Mucosa of gallbladder (tissue), 1 donor: ENCODE measurements at places on chromosomes 6 and 20. TPM values are rescaled to one million over a fixed set of nuclear protein-coding genes. Genes with fewer than 3 reads are reported as not detected.

DNA sequence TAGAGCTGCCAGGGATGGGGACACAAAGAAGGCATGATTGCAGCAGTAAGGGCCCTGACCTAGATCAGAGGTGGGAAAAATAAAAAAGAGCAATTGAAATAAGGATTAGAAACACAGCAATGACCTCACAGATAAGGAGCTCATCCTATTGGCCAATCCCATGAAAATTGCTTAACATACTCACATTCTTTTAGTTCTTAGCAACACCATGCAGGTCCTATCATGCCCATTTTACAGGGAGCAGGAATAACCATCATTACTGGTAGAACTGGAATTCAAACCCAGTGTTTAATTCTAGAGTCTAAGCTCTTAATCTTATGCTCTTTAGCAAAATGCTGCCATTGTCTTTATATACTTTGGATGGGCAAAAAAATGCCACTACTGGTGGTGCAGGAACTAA lies 267.7 kb downstream of the RNF144B start:
- DNase-seq, result no peak

- DNase-seq, result no peak
Measured at GRCh38 chr6:145561095-145562072, 173.9 kb downstream of the EPM2A start.

DNA sequence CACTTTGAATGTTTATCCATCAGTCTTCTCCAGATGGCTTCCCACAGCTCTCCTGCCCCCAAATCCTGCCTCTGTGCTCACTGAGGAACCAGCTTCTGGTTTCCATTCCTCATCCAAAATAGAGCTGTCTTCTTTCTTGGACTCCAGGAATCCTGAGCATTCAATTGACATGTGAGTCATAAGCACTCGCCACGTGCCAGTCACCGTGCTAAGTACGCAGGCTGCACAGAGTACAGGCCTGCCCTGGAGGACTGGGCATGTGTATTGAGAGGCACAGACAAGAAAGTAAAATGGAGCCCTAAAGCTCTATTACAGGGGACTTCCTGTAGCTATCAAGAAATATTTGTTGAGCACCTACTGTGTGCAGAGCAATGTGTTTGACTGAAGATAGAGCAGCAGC lies 39.7 kb upstream of the LRFN2 start:
- DNase-seq, result no peak

GRCh38 chr6:31794866-31795615 lies 511 bp downstream of the VARS1 start:
- no peak for DNase-seq

DNA sequence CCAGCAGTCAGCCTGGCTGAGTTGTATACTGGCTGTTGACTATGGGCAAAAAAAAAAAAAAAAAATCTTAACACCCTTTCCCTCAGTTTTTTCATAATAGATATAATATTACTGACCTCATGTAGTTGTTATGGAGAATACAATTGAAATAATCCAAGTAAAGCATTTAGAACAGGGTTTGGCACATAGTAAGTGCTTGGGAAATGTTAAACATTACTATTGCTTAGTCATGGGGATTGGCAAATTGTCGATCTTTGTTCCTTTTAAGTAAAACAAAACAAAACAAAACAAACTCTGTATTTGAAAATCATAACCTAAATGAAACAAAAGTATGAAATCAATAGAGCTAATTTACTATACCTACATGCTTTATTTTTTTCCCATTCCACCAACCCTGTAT lies 458.4 kb downstream of the GRIK2 start:
- no peak for DNase-seq

GRCh38 chr20:19758133-19758500 lies at the start of gene RIN2:
TSS of gene RIN2 (plus strand) at chr20:19758258. CDS start at chr20:19889602, 131,344 bp downstream.
- DNase-seq, result no peak

DNA sequence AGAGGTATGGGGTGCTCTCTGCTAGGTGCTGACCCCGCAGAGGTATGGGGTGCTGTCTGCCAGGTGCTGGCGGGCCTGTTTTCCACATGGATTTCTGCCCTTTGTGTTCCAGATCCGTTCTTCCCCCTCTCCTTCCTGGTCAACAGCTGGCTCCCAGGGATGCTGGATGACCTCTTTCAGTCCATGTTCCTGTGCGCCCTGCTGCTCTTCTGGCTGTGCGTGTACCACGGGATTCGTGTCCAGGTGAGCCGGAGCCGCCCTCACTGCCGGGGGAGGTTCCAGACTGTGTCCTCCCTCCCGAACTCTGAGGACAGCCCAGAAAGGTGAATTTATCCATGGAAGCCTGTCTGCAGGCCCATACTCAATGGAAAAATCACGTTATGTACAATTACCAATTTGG lies 36.3 kb downstream of the DYNLT1 start:
- DNase-seq, result no peak

- no peak for DNase-seq
Measured at GRCh38 chr20:45163083-45163803, 11.5 kb upstream of the PI3 start.

GRCh38 chr20:36818185-36818584 lies 44.6 kb upstream of the DSN1 start:
- no peak for DNase-seq

GRCh38 chr6:158970640-158971275 lies 29.2 kb downstream of the RSPH3 start:
- no peak for DNase-seq

DNA sequence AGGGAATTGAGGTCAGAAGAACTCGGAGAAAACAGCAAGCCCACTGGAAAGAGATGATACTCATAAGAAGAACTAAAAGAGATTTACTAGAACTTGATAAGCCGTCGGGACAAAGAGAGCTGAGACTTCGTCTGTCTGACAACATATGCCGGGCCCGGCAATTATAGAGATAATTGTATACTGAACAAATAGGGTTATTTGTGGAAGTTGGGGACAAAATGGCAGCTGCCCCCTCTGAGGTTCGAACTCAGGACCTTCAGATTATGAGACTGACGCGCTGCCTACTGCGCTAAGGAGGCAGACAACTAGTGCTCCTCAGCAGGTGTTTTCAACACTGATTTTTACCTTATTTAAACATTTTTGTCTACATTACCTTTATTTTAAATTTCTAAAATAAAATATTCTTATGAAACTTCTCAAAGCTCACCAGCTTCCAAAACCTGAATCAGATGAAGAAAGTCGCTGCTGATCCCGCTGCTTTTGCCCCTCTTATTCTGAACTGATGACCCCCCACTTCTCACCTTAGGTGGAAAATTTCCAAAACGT lies 29.3 kb upstream of the TRIM27 start:
- peak; percentile 40 for DNase-seq

- no peak for DNase-seq
Measured at GRCh38 chr6:8432614-8433013, 2.7 kb downstream of the SLC35B3 start.

DNA sequence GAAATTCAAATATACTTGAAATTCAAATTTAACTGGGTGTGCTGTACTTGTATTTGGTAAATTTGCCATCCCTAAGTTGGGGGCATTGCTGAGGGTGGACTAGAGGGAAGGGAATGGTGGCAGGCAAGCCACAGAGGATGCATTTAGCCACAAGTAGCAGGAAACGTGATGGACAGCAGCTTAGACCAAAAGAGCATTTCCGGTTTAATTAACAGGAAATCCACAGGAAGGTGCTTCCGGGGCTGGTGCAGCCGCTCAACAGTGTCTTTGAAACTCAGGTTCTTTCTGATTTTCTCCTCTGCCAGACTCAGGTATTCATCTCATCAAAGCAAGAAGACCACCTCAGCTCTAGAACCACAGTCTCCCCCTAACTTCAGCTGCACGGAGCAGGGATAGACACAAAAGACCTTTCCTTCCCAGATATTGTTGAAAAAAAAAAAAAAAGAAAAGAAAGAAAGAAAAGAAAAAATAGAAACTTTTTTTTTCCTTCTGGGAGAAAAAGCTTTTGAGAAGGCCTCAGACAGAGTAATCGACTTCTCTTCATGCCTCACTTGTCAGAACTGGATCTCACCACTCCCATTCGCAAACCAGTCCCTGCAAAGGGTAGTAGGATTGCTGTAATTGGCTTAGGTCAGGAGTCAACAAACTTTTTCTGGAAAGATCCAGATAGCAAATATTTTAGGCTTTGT lies 8.0 kb upstream of the BCAS1 start:
- no peak for DNase-seq

GRCh38 chr6:166718516-166718915 lies 91.5 kb upstream of the RPS6KA2 start:
- DNase-seq, result no peak

DNA sequence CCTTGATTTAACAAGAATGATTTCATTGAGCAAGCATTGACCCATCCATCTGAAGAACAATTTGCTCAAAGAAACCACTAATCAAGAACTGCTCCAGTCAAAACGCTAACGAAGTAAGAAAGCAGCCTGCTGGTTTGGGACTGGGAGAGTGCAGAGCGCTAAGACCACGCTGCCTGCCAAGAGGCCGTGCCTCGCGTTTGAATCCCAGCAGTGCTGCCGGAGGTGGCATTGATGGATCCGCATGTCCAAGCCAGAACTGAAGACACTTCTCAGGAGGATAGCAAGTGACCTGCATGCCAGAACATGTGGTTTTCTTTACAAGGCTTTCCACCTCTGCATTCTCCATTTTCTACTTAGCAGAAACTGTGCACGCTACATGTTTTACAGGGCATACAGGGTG lies 105.2 kb upstream of the FOXC1 start:
- DNase-seq, result no peak

DNA sequence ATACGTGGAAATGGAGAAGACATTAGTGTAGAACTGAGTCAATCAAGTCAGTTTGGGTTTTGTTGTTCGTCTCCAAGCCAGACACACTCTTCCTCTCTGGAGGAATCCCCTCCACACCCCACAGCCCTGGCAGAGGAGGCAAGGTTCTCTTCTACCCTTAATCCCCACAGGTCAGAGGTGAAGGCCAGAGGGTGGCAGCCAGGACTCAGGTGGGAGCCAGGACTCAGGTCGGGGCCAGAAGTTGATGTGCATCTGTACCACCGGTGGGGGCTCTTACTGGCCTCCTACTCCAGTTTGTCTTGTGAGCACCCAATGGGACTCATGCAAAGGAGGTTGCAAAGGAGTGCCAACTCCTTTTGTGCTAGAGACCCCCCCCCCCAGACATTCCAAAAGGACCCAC lies 126.4 kb downstream of the TBXT start:
- no peak for DNase-seq

DNA sequence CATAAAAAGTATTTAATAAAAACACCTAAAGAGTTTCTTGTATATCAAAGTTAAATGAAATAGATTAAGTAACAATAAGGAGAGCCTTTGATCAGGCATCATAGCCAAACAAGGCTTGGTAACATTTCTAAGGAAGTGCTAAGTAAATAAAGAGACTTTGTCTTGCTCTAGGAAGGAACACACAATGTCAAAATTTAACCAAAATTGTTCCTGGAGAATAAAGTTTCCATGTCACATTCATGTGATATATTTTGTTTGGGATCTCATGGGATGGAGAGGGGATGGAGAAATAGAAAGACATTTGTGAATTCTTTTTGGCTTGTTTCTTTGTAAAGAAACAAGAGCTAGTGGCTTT lies 201.9 kb upstream of the DTNBP1 start:
- no peak for DNase-seq

DNA sequence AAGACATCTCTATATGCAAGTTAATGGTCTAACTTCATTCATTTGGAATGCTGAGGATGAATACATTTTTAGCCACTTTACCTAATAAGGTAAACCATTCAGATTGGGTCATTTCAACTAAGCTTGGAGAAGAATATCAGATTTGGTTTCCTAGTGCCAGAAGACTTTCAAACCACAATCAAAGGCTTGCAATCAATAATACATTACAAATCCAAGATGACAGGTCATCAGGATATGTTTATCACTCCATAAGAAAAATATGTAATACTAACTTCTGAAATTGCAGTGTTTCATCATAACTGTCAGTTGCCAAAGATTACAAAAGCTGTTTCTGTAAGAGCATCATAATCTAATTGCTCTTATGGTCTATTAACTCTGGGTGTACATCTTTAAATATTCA lies 654.0 kb downstream of the COL12A1 start:
- no peak for DNase-seq

- DNase-seq, result peak; percentile 77
Measured at GRCh38 chr6:129683601-129684322, 26.2 kb downstream of the ARHGAP18 start.

GRCh38 chr6:101741474-101742171 lies 348.1 kb downstream of the GRIK2 start:
- peak; percentile 11 for DNase-seq

GRCh38 chr6:9540534-9541126 lies 874.2 kb downstream of the TFAP2A start:
- no peak for DNase-seq

DNA sequence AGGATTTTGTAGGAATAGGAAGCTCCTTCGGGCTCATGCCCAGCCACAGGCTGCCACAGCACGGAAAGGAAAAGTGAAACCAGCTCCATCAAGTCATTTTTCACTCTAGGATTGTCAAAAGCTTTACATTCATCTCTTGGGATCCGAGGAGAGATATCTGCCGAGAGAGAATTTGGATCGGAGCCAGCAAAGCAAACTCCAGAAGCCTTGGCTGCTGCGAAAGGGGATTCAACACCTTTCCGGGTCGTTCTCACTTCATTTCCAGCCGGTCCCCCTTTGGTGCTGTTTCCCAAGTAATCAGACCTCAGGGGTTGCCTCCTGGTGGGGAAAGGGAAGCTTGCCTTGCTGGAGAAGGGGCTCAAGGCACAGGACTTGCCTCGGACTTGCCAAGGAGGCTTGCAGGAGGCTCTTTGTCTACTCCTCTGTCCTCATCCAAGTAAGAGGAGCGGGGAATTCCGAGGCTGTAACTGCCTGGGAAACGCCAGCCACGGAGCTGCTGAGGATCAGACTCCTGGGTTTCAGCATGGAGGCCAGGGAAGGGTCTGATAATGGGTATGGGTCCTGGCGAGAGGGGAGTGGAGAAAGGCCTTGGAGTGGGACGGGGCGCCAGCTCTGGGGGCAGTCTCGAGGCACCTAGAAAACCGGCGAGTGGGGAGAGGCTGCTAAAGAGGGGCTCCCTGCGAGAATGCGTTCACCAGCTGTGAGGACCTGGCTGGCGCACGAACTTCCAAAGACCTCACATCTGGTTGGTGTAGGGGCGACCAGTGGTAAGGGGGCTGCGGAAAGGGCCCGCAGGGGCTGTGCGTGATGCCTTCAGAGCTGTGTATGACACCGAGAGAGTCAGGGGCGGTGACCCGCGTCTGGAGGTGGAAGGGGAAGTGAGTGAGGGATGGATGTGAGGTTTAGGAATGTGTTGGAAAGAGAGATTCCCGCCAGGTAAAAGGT lies 702 bp downstream of the ETV7 start:
- DNase-seq, result peak; percentile 25

Gene ZNF451
- 41.5 TPM for total RNA-seq

Gene DNMT3B
- total RNA-seq, result 2.0 TPM

Gene DLL1
- total RNA-seq, result 13.0 TPM

Gene HMGCLL1
- 0.83 TPM for total RNA-seq

Gene BICRAL
- total RNA-seq, result 18.1 TPM

Gene NUP43
- 31.6 TPM for total RNA-seq

Gene SASH1
- 24.3 TPM for total RNA-seq

Gene ADGRF4
- 0.52 TPM for total RNA-seq

Gene PHACTR3
- 6.9 TPM for total RNA-seq

Gene GSTA2
- 113 TPM for total RNA-seq

Gene BACH2
- total RNA-seq, result 2.6 TPM

Gene KCNK15
- 14.2 TPM for total RNA-seq
